ENCODE measurements at places on chromosomes 11 and 22.

DNA sequence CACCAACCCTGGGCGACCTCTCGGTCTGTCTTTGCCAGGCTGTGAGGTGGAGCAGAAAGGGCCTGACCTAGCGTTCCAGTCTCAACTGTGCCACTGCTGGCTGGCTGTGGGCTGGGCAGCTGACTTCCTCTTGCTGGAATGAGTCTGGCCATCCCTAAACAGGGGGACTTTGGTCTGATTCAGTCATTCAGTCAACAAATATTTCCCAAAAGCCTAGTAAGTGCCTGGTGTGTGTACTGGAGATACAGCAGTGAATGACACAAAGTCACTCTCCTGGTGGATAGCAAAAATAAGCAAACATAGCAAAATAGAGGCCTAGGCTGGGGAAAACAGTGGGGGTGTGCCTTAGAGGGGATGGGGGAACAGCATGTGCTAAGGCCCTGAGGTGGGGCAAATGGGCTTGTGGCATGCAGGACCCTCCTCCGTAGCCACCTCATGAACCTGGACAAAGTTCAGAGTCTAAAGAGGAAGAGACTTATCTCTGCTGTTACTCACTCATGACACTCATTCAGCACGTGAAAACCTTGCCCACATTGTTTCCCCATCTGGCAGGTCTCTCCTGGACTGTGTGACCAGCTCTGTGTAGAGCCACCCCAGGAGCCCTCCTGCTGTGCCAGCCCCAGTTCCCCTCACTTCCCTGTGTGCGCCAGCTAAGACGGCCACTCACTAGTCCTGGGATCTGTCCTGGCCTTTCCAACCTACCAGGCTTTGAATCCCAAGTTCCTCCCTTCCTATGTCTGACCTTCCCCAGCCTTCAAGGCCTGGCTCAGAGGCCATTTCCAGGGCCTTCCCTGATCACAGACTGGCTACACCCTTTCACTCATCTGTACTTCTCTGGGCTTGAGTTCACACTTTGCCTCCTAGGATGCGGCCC lies 4.7 kb downstream of the GUCD1 start:
- no peak for DNase-seq

DNA sequence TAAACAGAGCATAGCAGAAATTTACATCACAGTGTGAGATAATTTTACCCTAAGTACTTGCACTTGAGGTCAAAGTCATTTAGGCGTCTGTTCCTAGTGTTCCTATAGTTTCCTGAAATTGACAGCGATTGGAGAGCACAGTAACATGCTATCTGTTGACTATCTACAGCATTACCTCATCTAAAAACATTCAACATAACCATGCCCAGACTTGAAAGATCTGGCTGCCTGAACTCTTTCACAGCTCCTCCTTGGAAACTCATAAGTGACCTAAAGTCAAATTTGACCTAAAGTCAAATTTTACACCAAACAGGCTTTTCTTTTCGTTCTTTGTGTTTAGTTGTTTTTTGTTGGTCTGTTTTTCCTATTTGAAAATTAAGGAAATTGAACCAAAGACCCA lies 233.8 kb upstream of the UBASH3B start:
- no peak for DNase-seq

- peak; percentile 88 for DNase-seq
Measured at GRCh38 chr22:45435544-45436139, 22.1 kb downstream of the RIBC2 start.

DNA sequence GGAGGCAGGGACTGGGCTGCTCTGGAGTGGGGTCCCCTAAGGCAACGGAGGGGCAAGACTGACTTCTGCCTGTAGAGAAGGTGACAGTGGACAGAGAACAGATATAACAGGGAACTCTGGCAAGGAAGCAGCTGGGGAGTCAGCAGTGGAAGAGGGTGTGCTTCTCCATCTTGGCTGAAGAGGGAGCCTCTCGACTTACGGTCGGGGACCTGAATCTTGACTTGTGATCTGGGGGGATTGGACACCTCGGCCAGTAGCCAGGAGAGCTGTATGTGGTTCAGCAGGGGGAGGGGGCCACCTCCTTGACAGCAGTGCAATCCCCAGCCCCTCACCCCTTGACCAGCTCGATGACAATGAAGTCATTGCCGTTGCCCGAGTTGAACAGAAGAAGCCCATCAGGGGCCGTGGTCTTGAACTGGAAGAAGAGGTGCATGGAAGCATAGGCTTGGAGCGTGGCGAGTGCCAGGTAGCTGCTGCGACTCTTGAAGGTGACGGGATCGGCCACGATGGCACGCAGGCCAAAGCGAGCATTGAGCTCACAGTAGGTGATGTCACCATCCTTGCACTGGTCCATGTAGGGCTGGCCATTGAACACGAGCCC lies 60.0 kb downstream of the SLC22A12 start:
- peak; percentile 69 for DNase-seq

DNA sequence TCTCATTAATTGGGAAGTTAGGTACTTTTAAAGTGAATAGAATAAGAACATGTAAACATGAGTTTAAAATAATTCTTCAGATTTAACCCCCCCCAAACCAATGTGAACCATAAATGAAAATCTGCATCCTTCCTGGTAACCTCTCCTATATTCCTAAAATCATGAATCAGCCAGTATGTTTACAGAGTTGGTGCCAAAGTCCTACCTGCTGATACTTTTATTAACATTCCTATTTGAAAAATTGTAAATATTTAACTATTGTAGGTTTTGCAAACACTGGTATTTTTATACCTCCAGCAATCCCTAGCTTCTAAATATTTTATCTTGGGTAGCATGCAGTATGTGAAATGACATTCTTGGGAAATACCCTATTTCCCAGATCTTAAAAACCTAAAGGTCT lies 278.2 kb downstream of the RAB38 start:
- DNase-seq: no peak

DNA sequence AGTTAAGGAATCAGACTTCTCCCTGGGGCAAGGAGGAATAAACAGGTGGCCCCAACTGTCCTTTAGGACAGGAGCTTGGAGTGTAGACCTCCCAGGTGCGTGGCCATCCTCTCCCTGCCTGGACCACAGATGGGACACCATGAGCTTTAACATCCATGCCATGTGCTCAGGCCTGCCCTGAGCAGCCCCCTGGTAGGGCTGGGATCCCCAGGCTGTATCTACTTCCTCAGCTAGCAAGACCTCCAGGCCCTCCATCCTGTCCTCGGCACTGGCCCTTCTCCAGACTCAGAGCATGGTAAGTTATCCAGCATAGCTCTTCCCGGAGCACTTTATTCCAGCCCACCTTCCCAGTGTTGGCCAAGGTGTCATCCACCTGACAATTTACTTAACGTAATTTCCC lies 5.7 kb downstream of the CD6 start:
- DNase-seq: no peak

DNA sequence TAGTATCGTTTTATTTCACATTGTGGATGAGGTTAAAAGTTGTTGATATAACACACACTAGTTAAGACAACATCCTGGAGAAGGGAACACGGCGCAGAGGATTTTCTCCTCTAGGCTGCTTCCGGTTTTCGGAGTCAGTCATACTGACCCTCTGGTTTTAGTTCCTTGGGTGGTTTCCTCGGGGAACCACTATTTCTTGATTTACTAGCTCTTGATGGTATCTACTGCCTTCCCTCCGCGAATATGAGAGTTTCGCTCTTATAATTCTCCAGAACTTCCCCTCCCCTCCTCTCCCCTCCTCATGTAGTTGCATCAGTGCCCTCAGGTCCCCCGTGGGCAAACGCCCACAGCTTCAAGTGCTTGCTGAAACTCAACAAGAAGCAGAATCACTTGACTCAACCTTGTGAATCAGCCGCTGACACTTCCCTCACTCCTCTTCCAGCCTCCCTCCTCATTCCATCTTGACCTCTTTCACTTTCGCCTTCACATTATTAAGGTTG lies 15.9 kb upstream of the APOBEC3A start:
- DNase-seq: no peak

DNA sequence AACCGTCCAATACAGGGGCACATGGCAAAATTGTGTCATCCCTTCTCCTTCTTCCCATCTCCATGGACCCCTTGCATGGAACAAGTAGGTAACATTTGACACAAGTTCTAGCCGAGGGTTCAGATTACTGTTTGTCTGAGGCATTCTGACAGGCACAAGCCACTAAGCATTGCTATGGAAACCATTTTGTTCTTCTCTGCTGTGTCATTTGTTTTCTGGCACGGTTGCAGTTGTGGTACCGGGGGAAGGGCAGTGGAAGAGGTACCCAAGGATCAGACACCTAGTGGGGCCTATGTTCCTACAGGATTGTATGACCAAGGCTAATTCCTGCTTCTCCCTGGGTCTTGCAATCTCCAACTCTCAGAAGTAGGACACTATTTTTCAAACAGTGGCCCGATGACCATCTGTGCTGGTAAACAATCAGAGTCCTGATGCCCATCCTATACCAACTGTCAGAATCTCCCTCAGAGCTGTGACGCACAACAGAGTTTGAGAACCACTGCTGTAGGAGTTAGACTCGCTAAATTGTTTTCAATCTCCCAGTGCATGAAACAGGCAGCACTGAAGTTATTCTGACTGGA lies 69.3 kb downstream of the KCNC1 start:
- no peak for DNase-seq

- peak; percentile 81 for DNase-seq
Measured at GRCh38 chr11:1308743-1309497, 512 bp downstream of the TOLLIP start.

- peak; percentile 75 for DNase-seq
Measured at GRCh38 chr11:118870396-118871343, 13.0 kb upstream of the CXCR5 start.

DNA sequence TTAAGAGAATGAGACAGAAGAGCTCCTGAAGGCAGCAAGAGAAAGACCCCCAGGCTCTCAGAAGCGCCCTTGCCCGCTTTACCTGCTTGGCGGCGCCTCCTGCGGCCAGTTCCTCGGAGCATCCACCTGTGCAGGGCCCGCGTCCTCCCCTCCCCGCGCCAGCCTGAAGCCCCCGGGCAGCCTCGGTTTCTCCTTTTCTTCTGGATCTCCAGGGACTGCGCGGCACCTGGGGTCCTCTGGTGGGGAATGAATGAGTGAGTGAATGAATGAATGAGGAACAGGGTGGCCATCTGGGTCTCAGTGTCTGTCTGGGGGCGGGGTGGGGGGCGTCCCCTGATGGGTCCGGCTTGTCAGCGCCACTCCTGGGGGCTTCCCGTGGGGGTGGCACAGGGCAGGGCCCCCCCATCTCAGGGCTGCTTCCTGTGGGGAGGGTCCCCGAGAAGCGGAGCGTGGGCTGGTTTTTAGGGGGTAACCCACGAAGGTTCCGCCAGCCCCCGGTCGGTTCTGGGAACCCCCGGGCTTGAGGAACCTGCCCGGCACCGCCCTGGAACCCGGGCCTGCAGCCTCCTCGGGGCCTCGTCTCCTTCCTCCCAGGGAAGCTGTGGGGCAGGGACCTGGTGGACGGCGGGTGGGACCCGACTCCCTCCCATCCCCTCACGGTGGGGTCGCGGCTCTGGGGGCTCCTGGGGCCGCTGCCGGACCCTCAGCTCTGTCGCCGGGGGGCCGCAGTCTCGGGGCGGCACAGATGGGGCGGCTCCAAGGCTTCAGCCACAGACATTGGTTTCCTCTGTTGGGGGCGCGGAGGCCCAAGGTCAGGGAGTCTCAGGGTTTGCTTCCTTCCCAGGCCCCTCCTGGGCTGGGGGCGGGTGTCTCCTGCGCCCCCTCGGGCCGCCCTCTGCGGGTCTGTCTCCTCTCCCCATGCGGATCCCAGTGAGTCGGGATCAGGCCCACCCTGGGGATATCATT lies 8.3 kb upstream of the KRTAP5-7 start:
- DNase-seq: no peak

DNA sequence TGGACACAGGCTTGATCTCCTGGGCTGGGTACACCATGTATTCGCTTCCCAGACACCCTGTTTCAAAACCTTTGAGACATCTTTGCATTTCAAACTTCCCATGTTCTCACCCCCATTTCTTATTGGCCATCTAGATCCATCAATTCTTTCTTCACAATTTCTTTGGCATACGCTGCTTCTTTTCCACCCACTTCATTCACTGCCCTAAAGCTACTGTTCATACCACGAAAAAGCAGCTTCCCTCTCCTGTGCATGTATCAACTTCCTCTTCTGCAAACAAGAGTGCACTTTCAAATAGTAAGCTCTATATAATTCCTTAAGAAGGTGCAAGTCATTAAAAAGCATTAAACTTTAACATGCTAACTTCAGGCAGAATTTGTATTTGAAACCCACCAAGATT lies 21.4 kb downstream of the UVRAG start:
- DNase-seq: no peak

DNA sequence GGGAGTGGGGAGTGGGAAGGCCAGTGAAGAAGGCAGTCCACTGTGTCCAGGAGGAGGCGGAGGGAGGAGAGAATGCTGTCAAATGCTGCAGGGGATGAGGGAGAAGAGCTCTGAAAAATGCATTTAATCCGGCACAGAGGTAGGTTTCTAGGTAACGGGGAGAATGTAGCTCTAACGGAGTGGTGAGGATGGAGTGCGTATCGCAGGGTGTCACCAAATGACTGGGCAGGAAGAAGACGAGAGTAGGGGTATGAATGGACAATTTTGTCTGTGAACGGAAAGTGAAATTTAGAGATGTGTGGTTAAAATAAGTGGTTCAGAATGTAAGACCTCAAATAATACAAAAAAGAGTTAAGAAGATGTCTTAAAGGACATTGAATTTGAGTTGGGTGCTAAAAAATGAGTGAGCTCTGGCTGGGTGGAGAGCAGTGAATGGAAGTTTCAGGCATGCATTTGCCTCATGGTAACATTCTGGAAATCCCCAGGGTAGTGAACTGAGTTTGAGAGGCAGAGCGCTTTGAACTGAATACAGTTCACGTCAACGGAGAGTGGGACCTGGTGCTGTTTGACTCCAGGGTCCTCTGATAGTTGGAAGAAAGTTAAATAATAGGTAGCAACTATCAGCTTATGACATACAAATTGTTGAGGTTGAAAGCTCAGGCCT lies 81.3 kb upstream of the CADM1 start:
- no peak for DNase-seq

DNA sequence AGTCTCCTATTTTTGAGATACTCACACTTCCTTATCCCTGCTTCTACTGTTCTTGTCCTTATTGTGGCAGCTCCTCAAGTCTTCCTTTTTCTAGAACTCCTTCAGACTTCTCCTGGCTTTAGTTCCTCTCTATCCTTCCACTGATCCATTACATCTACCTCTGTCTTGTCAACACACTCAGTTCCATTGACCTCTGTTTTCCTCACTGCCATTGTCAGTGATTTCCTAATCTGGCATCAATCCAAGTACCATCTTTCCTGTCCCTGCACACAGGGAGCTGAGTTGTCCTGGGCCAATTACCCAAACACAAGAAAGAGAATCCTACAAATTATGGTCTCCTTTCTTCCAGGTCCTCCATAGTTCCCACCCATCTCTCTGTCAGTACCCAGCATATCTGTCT lies 27.9 kb upstream of the RIC3 start:
- no peak for DNase-seq

- no peak for DNase-seq
Measured at GRCh38 chr11:30310623-30311022, 12.3 kb upstream of the ARL14EP start.

GRCh38 chr11:12792018-12792417 lies 117.8 kb downstream of the TEAD1 start:
- no peak for DNase-seq
